NCI-H2081 treated with DMSO at 0.1 percent for 48 hours (cell line): ENCODE measurements at places on chromosomes 12 and 14.

- no peak for DNase-seq
Measured at GRCh38 chr12:47017041-47017713, 62.2 kb upstream of the PCED1B start.

DNA sequence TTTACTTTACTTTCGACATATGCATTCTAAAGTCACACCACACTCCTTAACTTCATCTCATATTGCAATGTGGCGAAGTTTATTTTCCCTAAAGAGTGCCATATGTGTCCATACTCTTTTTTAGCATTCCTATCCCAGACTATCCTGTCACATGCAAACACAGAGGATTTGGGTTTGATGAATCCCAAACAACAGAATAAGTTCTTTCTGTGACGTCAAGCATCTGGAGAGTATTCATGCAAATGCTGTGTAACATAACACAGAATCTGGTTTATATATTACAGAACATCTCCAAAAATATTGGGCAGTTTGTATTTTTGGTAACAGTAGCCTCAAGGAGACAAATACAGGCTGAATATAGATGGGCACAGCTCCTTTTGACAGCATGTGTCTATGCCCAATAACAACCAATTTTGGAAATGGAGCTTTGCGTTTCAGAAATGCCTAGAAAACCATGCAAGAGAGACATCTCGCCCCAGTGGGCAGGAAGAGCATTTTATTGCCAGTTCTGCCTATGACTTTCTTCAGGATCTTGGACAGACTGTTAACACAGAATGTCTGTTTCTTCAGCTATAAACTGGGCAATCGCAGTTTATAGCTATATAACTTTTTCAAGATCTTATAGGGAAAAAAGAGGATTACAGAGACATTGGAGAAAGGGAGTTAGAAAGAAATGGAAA is 190.8 kb downstream of the ADAMTS20 start:
- no peak for DNase-seq

DNA sequence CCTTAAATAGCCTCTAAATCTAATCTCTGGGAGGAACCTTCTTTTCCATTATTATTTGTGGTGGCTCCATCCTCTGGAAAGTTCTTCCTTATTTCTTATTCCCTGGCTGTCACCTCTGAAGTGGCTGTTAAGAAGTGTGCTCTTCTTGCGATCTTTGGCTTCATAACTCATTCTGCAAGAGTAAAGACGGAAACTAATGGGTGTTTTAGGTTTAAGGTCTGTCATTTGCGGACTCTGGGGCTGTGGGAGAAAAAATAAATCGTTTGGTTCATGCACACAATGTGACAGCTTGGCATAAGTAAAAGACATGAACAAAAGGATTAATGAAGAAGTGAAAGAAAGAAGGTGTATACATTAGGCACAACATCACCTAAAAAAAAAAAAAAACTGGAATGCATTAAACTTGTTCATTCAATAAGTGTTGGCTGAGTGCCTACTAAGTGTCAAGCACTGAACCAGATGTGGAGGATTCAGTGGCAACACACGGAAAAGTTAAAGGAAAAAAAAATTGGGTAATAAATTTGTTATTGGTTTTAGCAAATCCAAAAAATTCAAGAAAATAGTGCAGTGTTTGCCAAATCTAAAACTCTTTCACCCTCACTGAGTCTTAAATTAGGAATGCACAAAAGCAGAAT is 99.5 kb downstream of the ERGIC2 start:
- no peak for DNase-seq

DNA sequence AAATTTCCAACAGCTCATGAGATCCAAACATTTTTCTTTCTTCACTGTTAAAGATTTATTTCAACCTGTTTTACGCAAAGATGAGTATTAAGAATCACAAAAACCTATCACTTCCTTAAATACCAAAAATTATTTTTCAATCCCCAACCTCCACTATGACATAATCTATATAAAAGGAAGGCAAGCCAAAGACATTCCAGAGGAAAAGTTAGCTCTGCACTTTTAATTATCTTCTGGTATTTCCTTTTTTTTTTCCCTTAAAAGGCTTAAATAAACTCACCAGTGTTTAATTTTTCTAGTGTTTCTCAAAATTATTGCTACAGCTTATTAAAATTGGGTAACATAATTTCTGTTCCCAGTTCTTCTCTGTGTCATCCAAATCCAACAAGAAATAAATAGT is 75.9 kb downstream of the BMP4 start:
- DNase-seq = no peak

GRCh38 chr14:70934502-70935134 is 27.4 kb downstream of the PCNX1 start:
- no peak for DNase-seq

GRCh38 chr14:36583893-36584811 is 1.7 kb upstream of the NKX2-8 start:
- DNase-seq = no peak

DNA sequence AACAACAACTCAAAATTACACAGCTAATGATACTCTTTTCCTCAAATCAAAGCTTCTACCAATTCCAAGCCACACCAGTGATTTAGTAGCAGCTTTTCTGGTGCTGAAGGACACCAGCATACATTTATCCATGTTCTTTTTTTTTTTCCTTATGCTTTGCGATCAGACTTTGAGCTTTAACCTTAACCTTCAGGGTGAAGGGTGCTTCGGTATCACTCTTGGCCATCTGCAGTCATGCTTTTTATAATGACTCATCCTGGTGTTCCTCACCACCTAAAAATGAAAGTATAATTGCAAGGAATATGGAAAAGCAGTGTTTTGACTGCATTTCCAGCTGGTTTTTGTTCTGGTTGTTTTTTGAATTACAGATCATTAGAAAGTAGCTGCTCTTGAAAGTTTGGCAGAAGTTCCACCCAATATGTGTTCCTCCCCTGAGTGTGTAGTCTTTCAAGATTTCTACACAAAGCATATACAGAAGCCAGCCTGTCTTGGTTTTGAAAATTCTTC is 1.3 kb upstream of the SLC41A2 start:
- no peak for DNase-seq

DNA sequence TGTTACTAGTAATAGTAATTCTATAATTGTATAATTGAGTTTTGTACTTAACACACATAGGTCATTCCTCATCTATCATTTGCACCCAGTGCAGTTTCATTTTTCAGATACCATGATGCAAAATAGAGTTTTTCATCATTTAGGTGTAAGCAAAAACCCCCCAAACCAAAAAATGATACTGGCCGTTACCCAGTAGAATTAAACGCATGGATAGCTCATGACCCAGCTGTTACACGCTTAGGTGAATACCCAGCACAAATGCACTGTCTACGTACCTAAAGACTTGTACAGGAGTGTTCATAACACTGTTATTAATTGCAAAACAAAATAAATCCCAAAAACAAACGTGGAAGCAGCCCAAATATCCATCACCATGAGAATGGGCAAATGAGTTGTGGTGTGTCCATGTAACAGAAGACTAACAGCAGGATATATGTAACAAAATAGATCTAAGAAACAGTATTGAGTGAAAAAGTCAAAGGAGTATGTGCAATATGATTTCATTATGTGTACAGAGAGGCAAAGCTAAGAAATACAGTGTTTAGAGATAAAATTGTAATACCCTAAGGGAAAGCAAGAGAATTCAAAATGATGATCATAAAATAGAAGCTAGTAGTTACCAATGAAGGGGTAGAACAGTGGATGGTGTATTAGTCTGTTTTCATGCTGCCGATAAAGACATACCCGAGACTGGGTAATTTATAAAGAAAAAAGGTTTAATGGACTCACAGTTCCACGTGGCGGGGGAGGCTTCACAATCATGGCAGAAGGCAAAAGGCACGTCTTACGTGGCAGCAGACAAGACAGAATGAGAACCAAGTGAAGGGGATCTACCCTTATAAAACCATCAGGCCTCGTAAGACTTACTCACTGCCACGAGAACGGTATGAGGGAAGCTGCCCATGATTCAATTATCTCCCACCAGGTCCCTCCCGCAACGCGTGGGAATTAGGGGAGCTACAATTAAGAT is 49.8 kb downstream of the EID3 start:
- DNase-seq = no peak

- no peak for DNase-seq
Measured at GRCh38 chr14:104138718-104139459, 502 bp downstream of the KIF26A start.

GRCh38 chr14:104680056-104680805 is 9.2 kb upstream of the INF2 start:
- DNase-seq = no peak

- DNase-seq = no peak
Measured at GRCh38 chr12:5776091-5776490, 169.0 kb downstream of the ANO2 start.

DNA sequence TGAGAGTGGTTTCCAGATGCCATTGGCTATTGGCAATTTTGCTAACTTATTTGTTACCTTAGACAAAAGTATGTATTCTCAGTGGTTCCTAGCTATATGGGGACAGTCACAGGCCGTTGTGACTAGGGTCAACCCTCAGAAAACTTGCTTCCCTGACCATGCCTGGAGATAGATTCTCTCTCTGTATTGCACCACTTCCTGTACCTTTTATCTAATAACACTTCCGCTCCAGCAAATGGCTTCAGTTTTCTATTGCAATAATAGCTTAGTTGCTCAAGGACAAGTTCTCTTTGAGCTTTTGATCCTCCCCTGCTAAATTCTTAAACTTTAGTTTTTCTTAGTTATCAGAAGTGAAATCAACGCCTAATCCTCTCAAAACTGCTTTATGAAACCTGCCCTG is 338.0 kb downstream of the RMST start:
- DNase-seq = no peak

DNA sequence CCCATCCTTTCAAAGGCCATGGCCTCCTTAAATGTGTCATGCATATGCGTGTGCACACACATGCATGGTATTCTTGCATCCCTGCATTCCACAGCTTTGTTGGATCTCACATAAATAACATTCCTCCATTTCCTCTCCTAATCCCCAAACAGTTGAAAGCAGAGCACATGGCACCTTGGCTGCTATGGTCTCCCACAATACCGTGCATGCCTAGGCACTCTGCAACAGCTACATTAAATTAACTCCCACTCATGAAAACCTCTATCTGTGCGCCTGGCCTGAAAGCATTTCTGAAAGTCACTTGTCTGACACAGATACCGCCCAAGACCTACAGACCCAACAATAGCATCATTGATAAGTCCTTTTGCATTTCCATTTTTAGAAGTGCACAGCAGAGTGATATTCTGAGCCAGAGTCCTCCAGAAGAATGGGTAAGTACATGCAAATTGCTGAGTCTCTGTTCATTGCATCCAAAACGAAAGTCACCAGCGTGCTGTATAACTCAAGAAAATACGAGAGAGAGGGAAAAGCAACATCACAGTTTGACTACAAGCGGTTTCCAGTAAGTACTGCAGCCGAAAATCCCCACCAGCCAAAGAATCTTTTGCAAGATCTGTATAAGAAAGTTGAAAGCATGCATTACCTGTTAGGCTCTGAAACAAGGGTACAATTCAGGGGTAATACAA is 436 bp downstream of the ASB2 start:
- DNase-seq = no peak

DNA sequence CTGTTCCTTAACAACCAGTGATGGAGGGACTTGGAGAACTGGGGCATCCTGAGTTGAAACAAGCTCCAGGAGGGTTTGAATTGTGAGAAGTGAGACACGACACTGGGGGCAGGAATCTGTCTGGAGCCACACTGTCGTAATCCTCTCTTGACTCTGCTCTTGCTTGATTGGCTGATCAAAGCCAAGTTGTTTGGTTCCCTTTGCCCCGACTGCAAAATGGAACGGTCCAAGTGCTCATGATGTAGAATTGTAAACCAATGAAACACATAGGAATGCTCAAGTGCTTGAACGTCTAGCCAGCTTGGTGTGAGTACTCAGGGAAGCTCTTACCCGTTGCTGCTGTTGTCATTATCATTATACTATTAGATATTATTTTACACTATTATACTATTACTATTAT is 98.1 kb downstream of the TMEM132C start:
- no peak for DNase-seq

GRCh38 chr12:121145221-121145620 is 12.5 kb downstream of the P2RX7 start:
- no peak for DNase-seq

DNA sequence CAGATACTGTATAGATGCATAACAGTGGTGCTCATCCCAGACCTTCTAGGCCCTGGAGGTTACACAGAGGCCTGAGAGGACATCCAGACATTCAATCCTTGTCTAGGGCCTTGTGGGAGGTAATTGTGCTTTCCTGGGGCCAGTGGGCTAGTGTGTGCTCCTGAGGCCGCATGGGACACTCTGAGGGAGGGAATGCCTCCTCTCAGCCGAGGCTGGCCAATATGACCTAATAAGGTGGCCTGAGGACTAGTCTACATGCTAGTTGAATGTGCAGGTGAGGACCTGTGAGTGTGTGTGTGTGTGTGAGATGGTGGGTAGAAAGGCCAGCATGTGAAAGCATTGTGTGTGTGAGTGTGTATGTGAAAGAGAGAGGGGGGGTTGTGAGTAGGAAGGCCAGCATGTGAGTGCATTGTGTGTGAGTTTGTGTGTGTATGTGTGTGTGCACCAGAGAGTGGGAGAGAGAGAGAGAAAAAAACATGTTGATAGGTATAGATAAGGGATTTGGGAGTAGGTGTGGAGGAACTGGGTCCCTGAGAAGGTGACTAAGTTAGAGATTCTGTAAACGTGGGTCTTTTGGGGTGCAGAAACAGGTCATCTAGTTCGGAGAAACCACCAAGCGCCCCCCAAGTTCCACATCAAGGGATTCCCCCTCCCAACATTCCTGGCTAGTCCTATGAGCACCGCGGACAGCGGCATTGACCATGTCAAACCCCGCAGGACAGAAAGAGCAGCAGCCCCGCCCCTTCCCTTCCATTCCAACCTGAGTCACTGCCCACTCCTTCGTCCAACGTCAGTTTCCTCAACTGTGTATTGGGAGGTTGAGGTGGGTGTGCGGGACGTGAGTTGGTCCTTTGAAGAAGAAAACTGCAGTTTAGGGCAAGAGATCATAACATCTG is 9.7 kb upstream of the KRT81 start:
- no peak for DNase-seq

- no peak for DNase-seq
Measured at GRCh38 chr12:1531153-1531653, 63.2 kb downstream of the FBXL14 start.

DNA sequence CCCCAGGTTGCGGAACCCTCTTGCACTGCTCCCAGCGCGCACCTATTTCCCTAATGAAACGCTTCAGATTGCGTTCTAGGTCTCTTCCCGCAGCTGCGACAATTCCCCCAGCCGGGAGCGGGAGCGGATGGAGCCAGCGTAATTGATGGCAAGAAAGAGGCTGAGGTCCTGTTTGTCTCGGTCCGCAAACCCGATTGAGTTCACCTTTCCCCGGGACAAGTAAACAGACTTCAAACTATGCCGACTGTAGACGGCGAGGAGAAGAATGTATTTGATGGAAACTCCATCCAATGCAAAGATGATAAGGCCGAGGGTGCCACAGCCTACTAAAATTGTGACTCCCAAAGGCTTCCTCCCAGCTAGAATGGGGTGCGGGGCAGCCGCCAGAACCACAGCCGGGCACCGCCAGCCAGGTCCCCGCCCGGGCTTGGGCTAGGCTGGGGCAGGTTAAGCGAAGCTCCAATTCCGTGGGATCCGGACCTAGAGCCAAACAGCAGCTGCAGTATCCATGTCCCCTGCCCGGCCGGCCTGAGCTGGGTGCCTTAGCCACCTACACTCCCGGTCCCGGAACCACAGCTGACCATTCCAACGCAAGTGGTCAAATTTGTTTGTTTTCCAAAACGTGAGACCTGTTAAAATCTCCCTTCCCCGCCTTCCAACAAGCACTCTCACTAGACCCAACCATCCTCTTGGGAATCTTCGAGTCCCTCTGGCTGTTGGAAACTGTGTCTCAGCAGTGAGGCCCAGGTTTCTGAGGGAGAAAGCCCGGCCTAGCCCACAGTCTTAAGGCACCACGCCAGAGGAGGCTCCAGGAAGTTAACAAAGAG is 5.5 kb downstream of the NKX2-1 start:
- no peak for DNase-seq
